ENCODE measurements at places on chromosomes 4 and X.

GRCh38 chr4:185122681-185123345 lies 20.3 kb upstream of the SLC25A4 start:
- no peak for DNase-seq

DNA sequence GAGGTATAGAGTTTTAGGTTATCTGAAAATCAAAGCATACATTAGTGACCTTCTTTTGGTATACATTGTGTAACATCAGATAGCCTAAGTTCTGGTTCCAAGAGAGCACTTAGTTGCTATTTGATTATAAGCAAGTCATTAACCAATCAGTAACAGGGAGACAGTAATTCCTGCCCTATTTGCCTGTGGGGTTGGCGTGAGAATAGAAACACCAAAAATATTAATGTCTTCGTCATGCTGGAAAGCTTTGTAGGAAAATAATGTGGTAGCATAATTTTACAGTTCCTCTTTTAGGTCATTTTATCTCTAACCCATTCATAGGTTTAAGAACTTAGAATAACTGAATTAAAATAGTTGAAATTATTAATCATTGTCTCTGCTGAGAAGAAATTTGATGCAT lies 37.8 kb downstream of the NPNT start:
- no peak for DNase-seq

GRCh38 chr4:186536285-186536684 lies 19.1 kb downstream of the MTNR1A start:
- DNase-seq: no peak

GRCh38 chrX:151393514-151393913 lies 3.5 kb upstream of the VMA21 start:
- no peak for DNase-seq

GRCh38 chr4:10115797-10116568 lies 616 bp downstream of the WDR1 start:
- peak; percentile 66 for DNase-seq

DNA sequence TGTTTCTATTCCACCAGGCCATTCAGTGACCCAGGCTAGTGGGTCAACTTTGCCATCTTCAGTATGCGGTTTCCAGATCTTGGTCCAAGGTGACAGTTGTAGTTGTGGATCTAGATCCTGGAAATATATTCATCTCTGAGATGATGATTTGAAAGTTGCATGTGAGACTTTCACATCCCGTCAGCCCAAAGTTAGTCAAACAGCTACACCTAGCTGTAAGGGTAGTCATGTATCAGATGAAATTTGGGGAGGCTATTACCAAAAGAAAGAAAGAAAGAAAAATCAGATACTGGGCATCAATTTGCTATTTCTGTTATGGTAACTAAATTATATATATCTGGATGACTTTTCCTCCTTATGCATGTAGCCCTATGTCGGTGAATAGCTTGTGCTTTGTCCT lies 259.4 kb upstream of the ARX start:
- DNase-seq: no peak

GRCh38 chr4:145213245-145213644 lies 32.9 kb upstream of the OTUD4 start:
- DNase-seq: no peak

- no peak for DNase-seq
These were observed 94.7 kb downstream of the SMIM20 start for GRCh38 chr4:26008737-26009136.

DNA sequence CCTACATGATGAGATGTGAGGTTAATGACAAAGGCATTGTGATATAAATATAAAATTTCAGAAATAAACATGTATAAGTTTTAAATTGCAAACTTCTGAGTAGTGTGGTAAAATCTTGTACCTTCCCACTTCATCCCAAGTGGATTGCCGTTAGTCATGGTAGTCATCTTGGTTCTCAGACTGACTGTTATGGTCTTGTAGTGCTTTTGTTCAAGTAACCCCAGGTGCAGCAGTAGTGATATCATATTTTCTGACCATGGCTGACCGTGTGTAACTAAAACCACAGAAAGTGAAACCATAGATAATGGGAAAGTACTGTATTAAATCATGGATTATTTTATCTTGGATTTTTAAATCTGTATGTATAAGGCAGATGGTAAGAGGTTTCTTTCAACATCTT lies 74.8 kb upstream of the SLIT2 start:
- DNase-seq: no peak

DNA sequence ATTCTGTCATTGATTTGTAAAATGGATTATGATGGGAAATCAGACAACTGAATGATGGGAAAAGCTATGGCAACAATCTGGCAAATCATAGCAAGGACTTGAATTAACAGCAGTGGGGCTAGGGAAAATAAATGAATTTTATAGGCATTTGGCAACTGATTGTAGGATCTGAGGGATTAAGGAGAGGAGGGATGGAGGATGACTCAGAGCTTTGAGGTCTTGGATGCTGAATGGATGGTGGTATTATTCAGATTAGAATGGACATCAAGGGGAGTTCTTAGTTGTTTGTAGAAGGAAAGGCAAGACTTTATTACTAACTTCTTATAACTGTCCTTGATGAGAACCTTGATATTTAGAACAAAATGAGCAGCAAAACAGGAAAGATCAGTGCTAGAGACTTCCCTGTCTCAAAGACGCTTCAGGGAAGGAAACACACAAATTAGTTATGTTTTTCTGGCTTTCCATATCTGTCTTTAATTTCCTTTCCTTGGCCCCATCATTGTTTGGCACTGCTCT lies 51.4 kb upstream of the HHIP start:
- no peak for DNase-seq

- no peak for DNase-seq
These were observed 76.1 kb downstream of the KLHL8 start for GRCh38 chr4:87144356-87144755.

DNA sequence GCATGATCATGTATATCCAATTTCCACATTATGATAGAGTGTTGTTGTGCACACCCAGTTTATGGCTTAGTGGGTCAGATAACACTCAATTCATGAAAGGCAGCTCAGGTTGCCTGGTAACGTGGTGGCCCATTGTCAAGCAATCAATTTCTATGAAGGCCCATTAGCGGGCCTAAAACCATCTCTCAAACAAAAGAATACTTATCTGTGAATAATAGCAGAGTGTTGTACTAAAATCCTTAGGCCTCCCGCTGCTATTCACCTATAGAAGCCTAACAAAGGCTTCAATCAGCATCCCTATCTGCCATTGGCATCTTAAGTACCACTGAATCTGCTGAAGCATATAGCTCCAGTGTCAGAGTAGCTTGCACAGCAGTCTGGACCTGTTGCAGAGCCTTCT lies 849.6 kb upstream of the POU3F4 start:
- no peak for DNase-seq

DNA sequence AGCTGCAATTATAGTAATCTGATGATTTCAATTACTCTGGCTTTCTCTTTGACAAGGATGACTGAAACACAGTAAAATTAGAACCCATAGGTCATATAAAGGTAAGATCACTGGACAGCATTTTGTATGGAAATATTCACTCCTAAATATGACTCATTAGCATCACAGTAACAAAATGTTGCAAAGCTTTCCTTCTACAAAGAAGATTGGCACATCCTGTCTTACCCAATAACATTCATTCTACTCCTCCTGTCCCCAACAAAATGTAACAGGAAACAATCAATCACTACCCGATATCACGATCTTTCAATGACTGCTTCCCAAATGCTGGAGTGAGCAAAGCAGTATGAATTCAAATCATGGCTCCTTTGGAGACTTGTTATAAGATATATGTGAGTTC lies 95.3 kb downstream of the FANCB start:
- DNase-seq: no peak

- DNase-seq: no peak
These were observed 183.6 kb downstream of the ENOX2 start for GRCh38 chrX:130719413-130719812.

DNA sequence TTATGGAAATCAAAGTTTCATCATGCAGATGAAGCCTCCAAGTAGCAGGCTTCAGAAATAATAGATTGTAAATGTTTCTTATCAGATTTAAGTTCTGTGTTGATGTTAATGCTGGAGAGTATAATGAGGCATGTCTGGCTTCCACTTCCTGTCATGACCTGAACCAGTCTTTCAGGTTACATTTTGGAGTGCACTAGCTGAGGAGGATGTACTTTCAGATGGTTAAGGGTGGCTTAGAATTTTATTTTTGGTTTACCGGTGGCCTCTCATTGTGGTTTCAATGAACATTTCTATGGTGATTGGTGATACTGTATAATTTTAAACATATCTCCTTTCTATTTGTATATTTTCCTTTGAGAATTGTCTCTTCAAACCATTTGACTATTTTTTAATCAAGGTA lies 890.4 kb downstream of the SH3BGRL start:
- no peak for DNase-seq

- DNase-seq: no peak
These were observed 43.2 kb downstream of the PGRMC2 start for GRCh38 chr4:128244379-128244778.

GRCh38 chr4:146170149-146170548 lies 5.4 kb upstream of the LSM6 start:
- DNase-seq: no peak

- DNase-seq: no peak
These were observed 37.1 kb downstream of the RWDD4 start for GRCh38 chr4:183621875-183622274.
